ENCODE measurements at places on chromosomes 5 and 9. TPM values are rescaled to one million over a fixed set of nuclear protein-coding genes. Genes with fewer than 3 reads are reported as not detected.
A peak's percentile ranks its signal among the peaks of the same experiment; 100 is the strongest.

The PDE4D gene
- total RNA-seq, result 2.0 TPM

GRCh38 chr5:57931807-57932206 lies 449.2 kb upstream of the ACTBL2 start:
- H3K27me3 ChIP-seq, result no peaks in the 10 kb centered on the region
- DNase-seq, result no peak
- no peaks in the 10 kb centered on the region for H3K4me1 ChIP-seq

GRCh38 chr9:84460695-84461094 lies 120.1 kb upstream of the SLC28A3 start:
- H3K36me3 ChIP-seq, result no peaks in the 10 kb centered on the region
- H3K27ac ChIP-seq, result no peak overlapping the region
- no peak overlapping the region for H3K4me3 ChIP-seq
- H3K4me1 ChIP-seq, result no peaks in the 10 kb centered on the region

DNA sequence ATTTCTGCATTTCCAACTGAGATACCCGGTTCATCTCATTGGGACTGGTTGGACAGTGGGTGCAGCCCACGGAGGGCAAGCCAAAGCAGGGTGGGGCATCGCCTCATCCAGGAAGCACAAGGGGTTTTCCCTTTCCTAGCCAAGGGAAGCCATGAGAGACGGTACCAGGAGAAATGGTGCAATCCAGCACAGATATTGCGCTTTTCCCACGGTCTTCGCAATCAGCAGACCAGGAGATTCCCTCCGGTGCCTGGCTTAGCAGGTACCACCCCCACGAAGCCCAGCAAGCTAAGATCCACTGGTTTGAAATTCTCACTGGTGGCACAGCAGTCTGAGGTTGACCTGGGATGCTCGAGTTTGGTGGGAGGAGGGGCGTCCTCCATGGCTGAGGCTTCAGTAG lies 527.0 kb downstream of the TLE1 start:
- H3K36me3 ChIP-seq, result no peaks in the 10 kb centered on the region
- H3K27me3 ChIP-seq, result no peaks in the 10 kb centered on the region
- no peak overlapping the region for H3K27ac ChIP-seq
- no peaks in the 10 kb centered on the region for H3K4me1 ChIP-seq
- no peak for DNase-seq
- no peak overlapping the region for H3K4me3 ChIP-seq

DNA sequence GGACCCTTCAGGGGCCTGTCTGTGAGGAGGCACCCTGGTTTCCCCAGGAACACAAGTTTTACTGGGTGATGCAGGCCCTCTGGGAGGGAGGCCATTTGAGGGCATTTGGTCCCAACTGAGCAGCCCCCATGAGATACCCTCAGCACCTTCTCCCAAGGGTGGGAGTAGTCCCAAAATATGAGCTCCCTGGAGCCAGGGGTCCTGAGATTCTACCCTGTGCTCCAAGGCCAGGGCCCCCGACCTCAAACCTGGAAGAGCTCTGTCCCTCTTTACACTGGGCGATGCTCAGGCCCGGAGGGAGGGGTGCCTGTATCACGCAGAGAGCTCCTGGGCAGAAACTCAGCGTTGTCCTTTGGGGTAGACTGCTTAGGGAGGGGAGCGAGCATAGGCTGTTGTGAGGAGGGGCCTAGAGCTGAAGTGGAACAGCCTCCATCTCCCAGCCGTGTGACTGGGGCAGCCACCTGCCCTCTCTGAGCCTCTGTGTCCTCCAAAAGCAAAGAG lies 64.0 kb upstream of the SYNPO start:
- H3K27me3 ChIP-seq, result no peaks in the 10 kb centered on the region
- no peak overlapping the region for H3K27ac ChIP-seq
- no peak for DNase-seq
- no peaks in the 10 kb centered on the region for H3K4me1 ChIP-seq
- no peaks in the 10 kb centered on the region for H3K36me3 ChIP-seq

DNA sequence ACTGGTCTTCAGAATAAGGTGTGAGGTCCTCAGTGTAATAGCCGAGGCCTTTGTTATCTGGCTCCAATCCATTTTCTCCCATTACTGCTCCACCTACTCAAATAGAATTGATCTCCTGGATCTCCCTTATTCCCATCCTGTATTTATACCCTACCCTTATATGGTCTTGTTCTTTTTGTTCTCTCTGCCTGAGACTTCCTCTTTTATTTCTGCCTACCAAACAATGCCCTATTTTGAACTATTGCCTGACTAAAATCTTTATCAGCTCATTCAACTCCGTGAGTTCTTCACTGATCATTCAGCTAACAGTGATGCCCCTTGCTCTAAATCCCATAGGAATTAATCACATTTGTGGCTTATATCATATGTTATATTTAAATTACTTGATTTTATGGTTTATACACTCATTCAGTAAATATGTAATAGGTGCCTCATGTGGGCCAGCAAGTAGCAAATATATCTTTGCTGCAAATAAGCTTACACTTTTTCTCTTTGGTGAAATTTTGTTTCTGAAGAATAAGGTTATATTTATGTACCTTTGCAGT lies 417.5 kb upstream of the MEF2C start:
- no peak for DNase-seq
- no peak overlapping the region for H3K4me3 ChIP-seq
- H3K36me3 ChIP-seq, result no peaks in the 10 kb centered on the region
- no peaks in the 10 kb centered on the region for H3K27me3 ChIP-seq

- peaks cover 13% of the 10 kb centered on the region for H3K4me1 ChIP-seq
- DNase-seq, result no peak
- no peak overlapping the region for H3K4me3 ChIP-seq
- H3K36me3 ChIP-seq, result no peaks in the 10 kb centered on the region
- peaks cover 15% of the 10 kb centered on the region for H3K27me3 ChIP-seq
- no peak overlapping the region for H3K27ac ChIP-seq
Measured at GRCh38 chr9:93136011-93136440, 2.0 kb upstream of the NINJ1 start.

DNA sequence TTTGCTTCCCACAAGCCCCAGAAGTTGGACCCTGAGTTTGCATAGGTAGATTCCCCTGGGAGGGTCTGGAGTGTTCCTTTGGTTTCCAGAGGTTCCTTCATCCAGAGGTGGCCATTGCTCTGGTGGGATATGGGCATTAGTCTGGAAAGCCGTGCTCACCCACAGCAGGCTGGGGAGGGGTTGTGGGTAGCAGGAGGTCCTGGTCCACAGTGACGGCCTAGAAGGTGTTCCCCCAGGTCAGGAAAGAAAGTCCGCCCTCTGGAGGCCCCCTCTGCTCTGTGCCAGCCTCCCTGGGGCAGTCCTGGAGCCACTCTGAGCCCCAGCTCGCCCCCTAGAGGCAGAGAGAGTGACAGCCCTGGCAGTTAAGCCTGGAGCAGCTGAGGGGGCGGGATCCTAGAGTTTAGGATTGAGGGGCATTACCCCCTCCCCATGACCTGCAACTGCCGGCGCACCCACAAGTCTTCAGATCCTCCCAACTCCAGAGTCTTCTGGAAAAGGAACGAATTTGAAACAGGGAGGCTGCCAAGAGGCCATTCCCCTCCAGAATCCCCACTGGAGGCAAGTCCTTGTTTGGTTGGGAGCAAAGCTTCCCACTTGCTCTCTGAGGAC lies 36.8 kb downstream of the NDST1 start:
- H3K27ac ChIP-seq, result no peak overlapping the region
- peak; percentile 91 for DNase-seq
- no peaks in the 10 kb centered on the region for H3K27me3 ChIP-seq
- H3K4me1 ChIP-seq, result no peaks in the 10 kb centered on the region
- H3K4me3 ChIP-seq, result no peak overlapping the region

DNA sequence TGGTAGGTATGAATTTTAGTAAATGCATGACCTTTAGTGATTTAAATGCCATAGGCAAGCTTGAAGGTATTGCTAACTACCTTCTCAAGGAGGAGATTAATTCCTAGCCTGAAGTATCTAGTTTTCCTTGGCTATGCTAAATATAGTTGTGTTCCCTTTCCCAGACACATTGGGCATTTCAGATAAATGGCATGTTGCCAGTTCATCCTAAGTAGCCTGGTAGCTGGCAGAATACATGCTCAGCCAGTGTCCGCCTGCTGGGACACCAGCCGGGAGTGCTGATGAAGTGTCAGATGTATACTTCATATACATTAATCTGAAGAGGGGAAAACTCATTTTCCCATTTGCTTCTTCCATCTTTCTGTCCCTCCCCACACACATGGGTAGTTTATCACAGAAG lies 196.9 kb downstream of the MAST4 start:
- DNase-seq, result no peak
- no peaks in the 10 kb centered on the region for H3K36me3 ChIP-seq
- H3K27ac ChIP-seq, result no peak overlapping the region
- no peaks in the 10 kb centered on the region for H3K27me3 ChIP-seq

GRCh38 chr5:172104021-172104420 lies 84.0 kb downstream of the STK10 start:
- H3K4me3 ChIP-seq, result no peak overlapping the region
- H3K4me1 ChIP-seq, result peaks cover 21% of the 10 kb centered on the region
- H3K27me3 ChIP-seq, result no peaks in the 10 kb centered on the region
- H3K27ac ChIP-seq, result no peak overlapping the region
- no peak for DNase-seq

The BARX1 gene
- total RNA-seq, result 2.9 TPM

DNA sequence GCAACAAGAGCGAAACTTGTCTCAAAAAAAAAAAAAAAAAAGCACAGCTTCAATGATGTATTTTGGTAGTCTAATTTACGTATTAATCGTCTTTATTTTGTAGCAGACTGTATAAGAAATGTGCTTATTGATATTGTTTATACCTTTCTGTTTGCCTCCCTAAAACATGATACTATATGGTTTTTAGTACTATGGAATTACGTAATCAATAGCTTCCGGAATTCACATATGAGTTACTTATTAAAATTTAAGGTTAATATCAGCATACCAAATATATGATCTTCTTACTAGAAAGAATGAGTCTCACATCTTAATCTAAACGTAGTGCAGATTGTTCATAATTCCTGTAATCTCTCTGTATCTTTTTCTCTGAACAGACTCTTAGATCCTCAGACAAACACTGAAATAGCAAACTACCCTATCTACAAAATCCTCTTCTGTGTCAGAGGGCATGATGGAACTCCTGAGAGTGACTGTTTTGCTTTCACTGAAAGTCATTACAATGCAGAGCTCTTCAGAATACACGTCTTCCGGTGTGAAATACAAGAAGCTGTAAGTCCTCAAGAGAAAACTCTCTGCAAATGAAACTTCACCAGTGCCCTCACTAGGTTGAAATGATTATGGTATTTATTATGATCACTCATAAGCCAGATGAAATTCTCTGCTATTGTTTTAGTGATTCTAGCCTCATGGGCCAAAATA lies 44.4 kb upstream of the GPR21 start:
- no peak overlapping the region for H3K4me3 ChIP-seq
- no peak overlapping the region for H3K27ac ChIP-seq
- no peaks in the 10 kb centered on the region for H3K27me3 ChIP-seq
- DNase-seq, result no peak
